CD4-positive, alpha-beta memory T cell (primary cell): ENCODE measurements at places on chromosomes 1 and 21. TPM values are rescaled to one million over a fixed set of nuclear protein-coding genes. Genes with fewer than 3 reads are reported as not detected.

DNA sequence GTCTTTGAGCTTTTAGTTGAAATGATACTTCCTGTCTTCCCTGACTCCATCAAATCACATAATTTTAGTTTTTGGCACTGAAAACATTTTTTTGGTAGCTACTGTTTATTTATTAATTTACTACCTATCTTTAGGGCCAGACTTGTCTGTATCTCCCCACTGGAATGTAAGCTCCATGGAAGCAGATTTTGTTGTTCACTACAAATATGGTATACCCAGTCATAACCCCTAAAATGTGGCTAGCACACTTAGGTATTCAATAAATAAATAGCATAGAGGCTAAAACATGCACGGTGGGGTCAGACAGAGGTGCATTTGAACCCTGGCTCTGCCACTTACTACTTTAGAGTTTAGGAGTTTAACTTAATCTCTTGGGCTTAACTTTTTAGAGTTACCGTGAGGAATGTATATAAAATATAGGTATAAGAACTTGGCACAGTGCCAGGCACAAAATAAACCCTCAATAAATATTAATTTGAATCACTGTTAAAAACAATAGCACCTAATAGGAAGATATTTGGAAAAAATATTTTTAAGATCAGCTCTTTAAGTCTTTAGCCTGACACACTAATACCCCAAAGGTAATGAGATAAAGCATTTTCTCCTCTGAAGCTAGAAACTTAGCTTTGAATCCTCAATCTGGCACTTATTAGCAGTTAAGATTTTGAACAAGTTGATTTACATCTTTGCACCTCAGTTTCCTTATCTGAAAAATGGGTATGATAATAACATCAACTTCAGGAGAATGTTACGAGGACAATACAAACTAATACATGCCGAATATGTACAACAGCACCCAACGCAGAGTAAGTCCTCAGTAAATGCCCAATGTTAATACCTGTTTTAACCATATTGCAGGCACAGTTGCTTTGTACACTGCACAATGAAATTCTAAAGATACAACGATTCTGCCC, 59.6 kb upstream of the HP1BP3 start:
- no peaks in the 10 kb centered on the region for H3K27me3 ChIP-seq
- H3K27ac ChIP-seq, result no peak overlapping the region
- no peak for DNase-seq
- H3K36me3 ChIP-seq, result peaks cover 4% of the 10 kb centered on the region
- no peak overlapping the region for H3K4me3 ChIP-seq

GRCh38 chr1:110176299-110176956, 26.1 kb downstream of the SLC6A17 start:
- no peak overlapping the region for H3K27ac ChIP-seq
- no peaks in the 10 kb centered on the region for H3K36me3 ChIP-seq
- no peak for DNase-seq
- no peaks in the 10 kb centered on the region for H3K27me3 ChIP-seq

- H3K27ac ChIP-seq, result no peak overlapping the region
- H3K36me3 ChIP-seq, result no peaks in the 10 kb centered on the region
- no peak overlapping the region for H3K4me3 ChIP-seq
- H3K4me1 ChIP-seq, result peaks cover 53% of the 10 kb centered on the region
- DNase-seq, result no peak
- no peaks in the 10 kb centered on the region for H3K27me3 ChIP-seq
Observed at GRCh38 chr1:8519167-8519566, 201.3 kb downstream of the SLC45A1 start.

DNA sequence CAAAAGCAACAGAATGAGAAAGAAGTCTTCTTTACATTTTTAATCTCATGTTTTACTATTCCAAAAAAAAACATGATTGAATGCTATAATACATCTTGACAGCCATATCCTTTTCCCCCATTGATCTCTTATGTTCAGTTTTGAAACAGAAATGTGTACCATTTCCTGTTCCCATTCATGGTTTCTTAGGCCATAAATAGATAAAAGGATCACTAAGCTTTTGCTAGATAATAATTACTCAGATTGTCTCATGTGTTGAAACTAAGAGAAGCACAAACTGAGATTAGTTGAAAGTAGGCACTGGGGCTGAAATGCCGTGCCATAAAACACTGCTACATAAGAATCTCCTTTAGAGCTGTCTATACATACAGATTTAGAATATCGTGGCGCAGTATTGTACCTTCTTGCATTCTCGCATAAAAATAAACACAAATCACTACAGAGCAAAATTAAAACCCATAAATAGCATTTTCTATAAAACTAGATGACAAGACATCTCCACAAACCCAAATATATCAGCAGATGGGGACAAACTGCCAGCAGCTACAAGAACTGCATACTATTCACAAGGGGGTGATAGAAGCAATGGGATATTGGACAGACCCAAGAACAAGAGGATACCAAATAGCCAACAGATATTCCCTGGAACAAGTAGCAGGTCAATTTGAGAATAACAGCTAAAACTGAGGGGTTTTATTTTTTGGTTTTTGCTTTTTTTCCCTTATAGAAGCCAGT, 405.3 kb upstream of the PRMT6 start:
- no peak for DNase-seq
- H3K4me3 ChIP-seq, result no peak overlapping the region
- no peak overlapping the region for H3K27ac ChIP-seq
- no peaks in the 10 kb centered on the region for H3K27me3 ChIP-seq
- no peaks in the 10 kb centered on the region for H3K4me1 ChIP-seq

DNA sequence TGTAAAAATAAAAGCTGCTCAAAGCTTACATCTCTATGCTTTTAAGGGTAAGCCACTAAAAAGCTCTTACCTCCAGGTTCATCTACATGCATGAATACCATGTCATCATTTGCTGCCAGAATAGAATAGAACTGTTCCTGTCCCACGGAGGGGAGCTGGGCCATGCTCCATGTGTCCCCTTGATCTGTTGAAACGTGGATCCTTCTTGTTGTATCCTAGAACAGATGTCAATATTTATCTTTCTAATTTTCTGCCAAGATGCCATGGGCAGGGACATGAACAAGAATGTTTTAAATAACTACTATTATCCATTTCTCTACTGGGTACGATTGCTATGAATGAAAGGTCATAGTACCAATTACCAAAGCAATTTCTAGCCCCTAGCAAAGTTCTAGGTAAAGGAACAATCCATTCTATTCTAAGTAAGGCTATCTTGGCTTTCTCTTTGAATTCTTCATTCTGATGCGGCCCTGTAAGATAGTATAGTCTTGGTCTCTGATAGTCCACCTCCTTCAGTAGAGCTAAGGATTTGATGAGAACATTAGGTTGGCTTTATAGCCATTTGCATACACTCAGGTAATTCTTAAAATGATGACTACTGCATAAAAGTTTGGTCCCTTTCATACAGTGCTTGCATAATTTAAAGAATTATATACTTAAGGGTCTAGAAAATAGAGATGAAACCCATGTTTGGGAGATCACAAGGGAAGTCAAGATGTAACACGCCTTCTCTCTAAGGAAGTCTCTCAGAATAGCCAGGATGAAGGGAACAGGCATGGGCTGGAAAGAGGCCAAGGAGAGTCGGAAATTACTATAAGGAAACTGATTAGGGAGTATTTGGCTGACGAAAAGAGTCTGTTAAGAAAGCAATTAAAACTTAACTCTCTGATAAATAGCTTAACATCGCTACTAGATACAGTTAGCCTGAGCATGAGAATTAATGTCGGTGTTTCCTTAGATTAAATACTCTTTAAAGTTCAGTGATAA, 35.4 kb upstream of the MYBPHL start:
- no peak overlapping the region for H3K27ac ChIP-seq
- H3K36me3 ChIP-seq, result no peaks in the 10 kb centered on the region
- no peaks in the 10 kb centered on the region for H3K27me3 ChIP-seq
- no peak overlapping the region for H3K4me3 ChIP-seq
- H3K4me1 ChIP-seq, result no peaks in the 10 kb centered on the region

- peaks cover 28% of the 10 kb centered on the region for H3K36me3 ChIP-seq
- peaks cover 19% of the 10 kb centered on the region for H3K4me1 ChIP-seq
- no peaks in the 10 kb centered on the region for H3K27me3 ChIP-seq
- DNase-seq, result peak; percentile 91
- H3K27ac ChIP-seq, result peak within 1 kb of the TSS; percentile 89
Observed at GRCh38 chr1:153658400-153659174, at the start of gene SNAPIN. TSS of gene SNAPIN (plus strand) at chr1:153658703. CDS start at chr1:153658744, 41 bp downstream.

NBPF4 gene
- not detected for polyA plus RNA-seq

DNAH14 gene
- polyA plus RNA-seq, result not detected
